Chondrocyte (in vitro differentiated cells): ENCODE measurements at places on chromosomes 6 and 20. TPM values are rescaled to one million over a fixed set of nuclear protein-coding genes. Genes with fewer than 3 reads are reported as not detected.

DNA sequence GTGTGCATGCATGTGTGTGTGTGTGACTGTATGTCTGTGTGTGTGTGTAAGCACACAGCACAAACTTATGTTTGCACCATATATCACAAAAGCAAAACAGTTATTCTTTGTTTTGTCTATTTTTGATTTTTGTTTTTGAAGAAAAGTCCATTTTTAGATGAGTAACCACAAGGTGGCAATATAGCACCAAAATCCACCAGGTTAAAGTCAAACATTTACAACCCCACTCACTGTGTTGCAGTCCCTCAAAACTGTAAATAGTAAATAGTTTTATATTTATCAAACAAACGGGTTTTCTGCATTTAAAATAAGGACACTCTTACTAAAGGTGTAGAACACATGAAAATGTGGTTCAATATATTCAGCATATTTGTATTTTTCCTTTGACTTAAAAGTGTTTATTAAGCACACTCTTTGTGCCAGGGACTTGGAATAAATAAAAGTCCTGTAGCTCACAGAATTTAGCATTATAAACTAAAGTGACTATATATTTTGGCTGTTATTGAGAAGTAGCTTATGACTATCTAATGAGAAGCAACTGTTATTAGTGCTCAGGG is 118.5 kb downstream of the GFRAL start:
- no peak for DNase-seq

Gene TBX18
- total RNA-seq: 6.9 to 10.7 TPM (median 9.1 TPM) in 3 replicates

Gene UBE2C
- 12.8 to 17.2 TPM (median 15.3 TPM) in 3 replicates for total RNA-seq

Gene CLPSL1
- total RNA-seq: not detected in 3 replicates
